Erythroblast (primary cell): ENCODE measurements at places on chromosomes 5 and 9.
A peak's percentile ranks its signal among the peaks of the same experiment; 100 is the strongest.

DNA sequence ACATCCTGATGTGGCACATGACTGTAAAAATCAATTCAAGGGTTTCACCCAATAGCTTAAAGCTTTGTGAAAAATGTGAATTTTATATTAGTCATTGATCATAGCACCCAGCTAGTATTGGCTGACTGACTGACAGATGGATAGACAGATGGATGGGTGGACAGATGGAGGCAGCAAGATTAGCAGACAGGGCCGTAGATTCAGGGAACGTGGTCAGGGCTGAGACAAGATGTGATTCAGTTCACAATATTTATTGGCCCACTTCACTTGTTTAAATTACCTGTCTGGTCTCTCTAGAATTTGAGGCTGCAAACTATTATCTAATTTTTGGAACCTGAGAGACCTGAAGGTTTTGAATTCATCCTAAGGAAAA, 12.0 kb upstream of the PCSK5 start:
- no peak for DNase-seq

- no peak for DNase-seq
Observed at GRCh38 chr9:82021198-82021597, 32.6 kb downstream of the SPATA31D1 start.

GRCh38 chr9:127078988-127079387, 43.4 kb downstream of the ANGPTL2 start:
- no peak for DNase-seq

- no peak for DNase-seq
Observed at GRCh38 chr9:92942688-92943616, 4.4 kb upstream of the FGD3 start.

DNA sequence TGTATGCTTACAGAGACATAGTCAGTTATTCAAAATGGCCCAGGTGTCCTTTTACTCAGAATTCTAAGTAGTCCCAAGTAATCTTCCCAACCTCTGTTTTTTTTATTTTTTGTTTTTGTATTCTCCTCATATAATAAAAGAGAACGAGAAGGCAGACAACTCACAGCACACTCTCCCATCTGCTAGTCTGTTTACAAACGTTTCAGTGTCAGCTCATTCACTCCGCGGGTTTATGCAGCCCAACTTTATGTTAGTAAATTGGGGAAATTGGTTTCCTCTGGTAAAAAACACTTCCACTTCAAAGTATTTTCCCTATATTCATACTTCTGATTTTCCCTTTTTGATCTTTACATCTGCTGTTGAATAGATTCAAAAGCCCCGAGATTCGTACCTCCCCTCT, 347.2 kb downstream of the EFNA5 start:
- no peak for DNase-seq

DNA sequence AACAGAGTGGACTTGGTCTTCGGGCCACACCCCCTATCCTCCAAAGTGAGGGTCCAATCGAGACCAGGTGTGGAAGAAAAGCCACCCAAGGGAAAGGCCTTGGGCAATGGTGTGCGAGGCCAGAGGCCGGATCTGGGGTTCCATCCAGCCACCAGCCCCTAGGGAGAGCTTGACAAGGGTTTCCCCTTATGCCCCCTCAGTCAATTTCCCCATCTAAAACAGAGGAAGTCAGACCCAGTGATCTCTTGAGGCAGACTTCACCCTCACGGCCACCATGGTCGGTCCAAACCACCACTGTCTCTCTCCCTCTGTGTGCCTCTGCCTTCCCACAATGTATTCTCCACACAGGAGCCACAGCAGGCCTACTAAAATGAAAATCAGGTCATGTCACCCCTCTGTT, 82.9 kb downstream of the C5orf15 start:
- DNase-seq = no peak

- DNase-seq = no peak
Observed at GRCh38 chr9:125744616-125745015, 2.6 kb upstream of the PBX3 start.

GRCh38 chr9:26415528-26415927, 477.1 kb downstream of the CAAP1 start:
- no peak for DNase-seq

- DNase-seq = no peak
Observed at GRCh38 chr5:3607541-3608181, 12.0 kb downstream of the IRX1 start.

GRCh38 chr5:113760486-113760885, 247.0 kb downstream of the YTHDC2 start:
- DNase-seq = no peak

DNA sequence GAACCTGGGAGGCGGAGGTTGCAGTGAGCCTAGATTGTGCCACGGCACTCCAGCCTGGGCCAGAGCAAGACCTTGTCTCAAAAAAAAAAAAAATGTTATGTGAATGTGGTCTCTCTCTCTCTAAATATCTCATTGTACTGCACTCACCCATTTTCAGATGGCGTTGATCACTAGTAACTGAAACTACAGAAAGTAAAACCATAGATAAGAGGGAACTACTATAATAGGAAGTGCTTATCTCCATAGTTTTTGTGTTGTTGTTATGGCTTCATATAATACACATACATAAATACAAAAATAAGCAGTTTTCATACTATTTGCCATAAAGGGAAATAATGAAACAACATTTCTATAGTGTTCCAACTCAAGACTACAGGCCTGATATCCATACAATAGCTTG, 9.1 kb downstream of the IL31RA start:
- no peak for DNase-seq

GRCh38 chr5:170380361-170380951, 8.7 kb downstream of the KCNMB1 start:
- no peak for DNase-seq

- no peak for DNase-seq
Observed at GRCh38 chr5:169009123-169009522, 291.8 kb downstream of the SLIT3 start.

DNA sequence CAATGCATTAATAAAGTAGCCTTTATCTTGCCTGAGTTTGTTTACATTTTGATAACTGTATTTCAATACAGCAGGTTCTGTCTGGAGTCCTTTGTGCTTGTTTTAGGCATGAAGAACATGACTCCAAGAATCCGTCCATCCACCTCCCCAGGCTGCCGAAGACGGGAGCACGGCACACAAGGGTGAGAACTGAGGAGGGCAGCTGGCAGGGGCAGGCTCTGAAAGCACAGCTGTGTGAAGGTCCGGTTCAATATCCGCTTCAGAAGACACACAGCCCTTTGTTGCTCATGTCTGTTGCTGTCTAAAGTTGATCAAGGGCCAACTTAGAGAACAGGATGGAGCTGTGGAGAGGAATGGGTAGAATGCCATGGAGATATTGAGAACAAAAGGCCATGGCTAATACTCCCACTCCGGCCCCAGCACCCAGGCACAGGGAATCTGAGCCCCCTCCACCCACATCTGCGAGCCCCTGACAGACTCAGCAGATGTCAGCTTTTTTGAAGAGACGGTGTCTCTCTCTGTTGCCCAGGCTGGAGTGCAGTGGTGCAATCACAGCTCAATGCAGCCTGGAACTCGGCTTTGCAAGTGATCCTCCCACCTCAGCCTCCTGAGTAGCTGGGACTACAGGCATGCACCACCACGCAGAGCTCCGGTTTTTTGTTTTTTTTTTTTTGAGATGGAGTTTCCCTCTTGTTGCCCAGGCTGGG, 58.5 kb upstream of the GNE start:
- DNase-seq = no peak

- DNase-seq = peak; percentile 26
Observed at GRCh38 chr5:80093796-80094195, 58.6 kb downstream of the THBS4 start.

- no peak for DNase-seq
Observed at GRCh38 chr9:95030344-95030743, 287.2 kb downstream of the FANCC start.

GRCh38 chr9:9792144-9792857, 820.5 kb downstream of the PTPRD start:
- DNase-seq = no peak

DNA sequence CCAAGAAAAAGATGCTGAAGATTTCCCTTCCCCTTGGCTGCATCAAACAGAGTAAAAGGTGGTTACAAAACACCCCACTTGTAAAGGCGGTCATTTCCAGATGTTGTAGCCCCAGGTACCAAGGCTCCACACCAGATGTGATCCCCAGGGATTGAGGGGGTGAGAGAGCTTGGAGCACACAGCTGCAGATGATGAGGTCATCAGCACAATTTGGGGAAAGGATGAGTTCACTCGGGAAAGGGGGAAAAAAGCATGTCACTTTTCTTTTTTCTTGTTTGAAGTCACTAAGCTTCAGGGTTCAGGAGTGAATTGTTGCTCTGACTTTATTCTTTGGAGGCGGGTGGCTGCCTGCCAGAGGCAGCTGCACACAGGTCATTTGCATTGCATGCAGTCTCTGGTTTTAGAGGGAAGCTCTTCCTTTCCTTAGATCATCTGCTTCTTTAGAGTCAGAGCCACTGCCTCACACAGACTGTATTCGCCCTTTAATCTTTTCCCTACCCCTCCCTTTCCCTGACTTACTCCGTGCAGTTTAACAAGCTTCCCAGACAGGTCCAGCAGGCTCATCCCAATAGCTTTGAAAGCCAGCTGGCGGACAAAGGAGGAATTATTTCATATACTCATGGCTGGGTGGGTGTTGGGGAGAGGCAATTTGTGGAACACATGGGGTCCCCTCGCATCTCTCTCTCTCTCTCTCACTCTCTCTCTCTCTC, 409.3 kb upstream of the SLC24A2 start:
- no peak for DNase-seq

DNA sequence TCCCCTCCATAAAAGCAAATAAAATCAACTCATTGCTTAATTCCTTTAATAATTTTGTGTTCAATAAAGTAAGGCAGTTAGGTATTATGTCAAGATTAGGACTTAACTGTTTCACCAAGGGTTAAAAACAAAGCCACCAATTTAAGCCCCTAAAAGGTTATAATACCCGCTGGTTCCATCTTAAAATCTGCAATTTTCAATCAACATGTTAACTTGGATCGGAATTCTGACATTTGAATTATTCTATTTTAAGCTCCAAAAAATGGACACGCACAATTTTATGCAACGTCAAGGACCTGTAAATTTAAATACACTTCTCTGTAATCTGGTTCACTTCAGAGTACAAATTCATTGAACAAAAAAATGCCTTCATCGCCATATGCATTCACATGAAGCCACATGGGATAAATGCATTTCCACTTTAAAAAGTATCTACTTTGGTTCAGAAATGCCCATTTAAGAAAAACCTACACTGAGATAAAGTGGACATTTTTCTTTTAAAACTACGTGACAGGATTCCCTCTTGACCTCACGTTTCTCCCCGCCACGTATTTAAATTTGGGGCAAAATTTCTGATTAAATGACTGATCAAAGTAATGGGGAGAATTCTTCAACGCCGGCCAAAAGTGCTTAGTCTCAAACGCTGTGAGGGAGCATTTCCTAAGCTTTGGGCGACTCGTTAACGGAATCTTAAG, 721 bp downstream of the GIN1 start:
- DNase-seq = peak; percentile 76

DNA sequence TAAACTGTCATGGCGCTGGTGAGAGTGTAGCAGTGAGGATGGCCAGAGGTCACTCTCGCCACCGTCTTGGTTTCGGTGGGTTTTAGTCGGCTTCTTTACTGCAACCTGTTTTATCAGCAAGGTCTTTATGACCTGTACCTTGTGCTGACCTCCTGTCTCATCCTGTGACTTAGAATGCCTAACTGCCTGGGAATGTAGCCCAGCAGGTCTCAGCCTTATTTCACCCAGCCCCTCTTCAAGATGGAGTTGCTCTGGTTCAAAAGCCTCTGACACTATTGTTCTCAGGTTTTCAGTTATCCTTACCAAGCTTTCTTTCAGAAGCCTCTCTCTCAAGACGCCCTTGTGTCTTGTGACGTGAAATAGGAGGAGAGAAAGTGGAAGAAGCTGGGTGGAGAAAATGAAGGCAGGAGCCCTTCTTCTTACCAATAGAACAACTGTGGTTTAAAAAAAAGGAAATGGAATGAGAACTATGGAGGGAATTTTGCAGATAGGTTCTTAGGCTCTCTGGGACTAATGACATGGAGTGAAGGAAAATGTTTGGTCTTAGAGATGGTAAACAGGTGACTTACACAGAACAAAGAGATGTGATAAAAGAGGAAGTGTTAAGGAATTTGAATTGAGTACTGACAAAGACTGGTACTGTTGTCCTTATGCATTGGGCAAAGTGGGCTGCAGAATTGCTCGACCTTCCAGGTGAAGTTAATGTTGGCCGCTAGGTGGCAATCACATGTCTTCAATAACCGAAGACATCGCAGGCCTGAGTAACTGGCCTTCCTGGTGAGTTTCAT, 133.3 kb upstream of the RAI14 start:
- DNase-seq = peak; percentile 85

DNA sequence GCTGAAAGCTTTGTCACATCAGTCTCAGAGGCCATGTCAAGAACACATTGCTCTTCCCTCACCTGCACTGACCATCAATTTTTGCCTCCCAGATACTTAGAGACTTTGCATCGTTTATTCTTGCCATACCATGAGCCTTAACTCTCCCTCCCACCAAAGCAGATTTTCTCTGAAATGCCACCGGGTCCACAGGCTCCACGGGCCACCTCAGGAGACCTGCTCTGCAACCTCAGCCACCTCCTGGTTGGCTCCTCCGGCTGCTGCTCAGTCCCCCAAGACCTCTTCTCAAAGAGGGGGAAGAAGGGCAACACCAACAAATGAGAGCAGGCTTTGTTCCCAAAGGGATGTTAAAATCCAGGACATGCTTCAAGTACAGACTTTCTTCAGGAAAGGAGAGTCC, 400.5 kb downstream of the SPOCK1 start:
- DNase-seq = no peak

DNA sequence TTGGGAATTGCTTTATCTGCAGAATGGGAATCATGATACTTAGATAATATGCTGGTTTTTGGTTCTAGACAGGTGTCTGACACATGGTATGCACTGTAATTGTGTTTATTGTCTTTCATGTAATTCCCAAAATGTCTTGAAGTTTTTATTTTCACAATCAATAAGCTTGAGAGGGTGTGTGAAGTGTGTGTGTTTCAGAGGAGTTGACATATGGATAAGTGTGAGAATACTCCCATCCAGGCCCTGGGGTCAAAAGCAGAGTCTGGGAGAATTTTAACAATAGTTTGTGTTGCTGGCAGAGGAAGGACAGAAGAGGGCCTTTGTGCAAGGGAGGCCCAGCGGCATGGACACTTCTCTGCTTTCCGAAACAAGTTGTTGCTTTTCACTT, 8.4 kb downstream of the PRDM6 start:
- no peak for DNase-seq

- no peak for DNase-seq
Observed at GRCh38 chr9:81150016-81150625, 539.2 kb downstream of the TLE1 start.

- no peak for DNase-seq
Observed at GRCh38 chr5:11681796-11682195, 222.4 kb downstream of the CTNND2 start.

DNA sequence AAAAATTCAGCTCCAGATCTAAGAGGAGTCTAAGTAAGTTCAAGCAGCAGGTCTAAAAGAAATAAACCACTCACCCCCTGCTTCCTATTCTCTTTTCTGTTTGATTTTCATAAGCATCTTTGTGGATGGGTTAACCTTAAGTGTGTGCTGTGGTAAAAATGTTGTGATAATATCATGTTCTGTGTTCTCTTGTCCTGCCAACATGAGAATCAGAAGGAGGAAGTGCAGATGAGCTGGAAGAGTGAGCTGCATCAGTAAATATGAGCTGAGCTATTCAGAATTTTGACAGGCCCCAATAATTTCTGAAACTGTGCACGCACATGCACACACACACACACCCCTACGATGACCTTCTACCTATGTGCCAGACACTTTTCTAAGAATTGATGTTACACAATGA, 186.5 kb upstream of the ANKRD55 start:
- no peak for DNase-seq

- DNase-seq = no peak
Observed at GRCh38 chr5:79859588-79859987, 131.5 kb downstream of the MTX3 start.

- peak; percentile 41 for DNase-seq
Observed at GRCh38 chr5:57499262-57500050, 16.8 kb upstream of the ACTBL2 start.
